D341Med (cell line): ENCODE measurements at places on chromosomes 12 and 14.
A peak's percentile ranks its signal among the peaks of the same experiment; 100 is the strongest.

GRCh38 chr14:53109105-53110041 lies 43.8 kb downstream of the DDHD1 start:
- no peak for DNase-seq

GRCh38 chr14:35333264-35333730 lies 41.1 kb downstream of the PSMA6 start:
- peak; percentile 20 for DNase-seq

- no peak for DNase-seq
These were observed 1590.5 kb upstream of the TMEM132C start for GRCh38 chr12:126676434-126676833.

DNA sequence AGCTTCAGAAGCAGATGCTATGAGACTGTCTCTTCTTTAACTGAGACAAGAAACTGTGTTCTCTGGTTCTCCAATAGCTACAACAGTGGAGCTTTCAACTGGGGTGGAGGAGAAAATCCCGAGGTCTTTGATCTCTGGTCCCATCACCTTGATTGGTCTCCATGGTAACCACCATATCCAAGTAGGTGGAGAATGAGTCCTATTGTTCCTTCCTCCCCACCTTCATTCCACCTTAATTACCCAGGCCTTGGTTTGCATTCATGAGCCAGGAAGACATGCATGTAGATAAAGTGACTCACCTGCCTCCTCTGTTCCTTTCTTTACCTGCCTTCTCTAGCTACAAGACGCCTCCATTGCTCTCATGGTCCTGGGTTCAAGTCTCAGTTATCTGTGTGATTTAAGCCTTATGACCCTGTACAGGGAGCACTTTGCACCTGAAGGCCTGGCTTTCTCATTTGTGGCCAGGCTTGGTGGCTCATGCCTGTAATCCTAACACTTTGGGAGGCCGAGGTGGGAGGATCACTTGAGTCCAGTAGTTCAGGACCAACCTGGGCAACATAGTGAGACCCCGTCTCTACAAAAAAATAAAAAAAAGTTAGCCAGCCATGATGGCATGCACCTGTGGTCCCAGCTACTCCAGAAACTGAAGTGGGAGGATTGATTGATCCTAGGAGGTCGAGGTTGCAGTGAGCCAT lies 157.7 kb upstream of the TBX3 start:
- no peak for DNase-seq

DNA sequence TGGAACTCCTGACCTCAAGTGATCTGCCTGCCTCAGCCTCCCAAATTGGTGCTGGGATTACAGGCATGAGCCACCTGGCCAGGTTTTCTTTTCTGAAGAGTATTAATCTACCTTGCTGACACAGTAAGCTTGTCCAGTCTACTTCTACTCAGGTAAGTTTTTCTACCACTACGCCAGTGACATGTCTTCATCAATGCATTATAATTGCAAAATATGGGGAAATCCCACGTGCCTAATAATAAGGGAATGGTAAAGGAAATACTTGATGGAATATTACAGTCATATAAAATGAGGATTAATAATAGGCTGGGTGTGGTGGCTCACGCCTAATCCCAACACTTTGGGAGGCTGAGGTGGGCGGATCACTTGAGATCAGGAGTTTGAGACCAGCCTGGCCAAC lies 62.3 kb downstream of the RAB35 start:
- no peak for DNase-seq

GRCh38 chr14:34671716-34672115 lies 41.8 kb upstream of the SNX6 start:
- no peak for DNase-seq

DNA sequence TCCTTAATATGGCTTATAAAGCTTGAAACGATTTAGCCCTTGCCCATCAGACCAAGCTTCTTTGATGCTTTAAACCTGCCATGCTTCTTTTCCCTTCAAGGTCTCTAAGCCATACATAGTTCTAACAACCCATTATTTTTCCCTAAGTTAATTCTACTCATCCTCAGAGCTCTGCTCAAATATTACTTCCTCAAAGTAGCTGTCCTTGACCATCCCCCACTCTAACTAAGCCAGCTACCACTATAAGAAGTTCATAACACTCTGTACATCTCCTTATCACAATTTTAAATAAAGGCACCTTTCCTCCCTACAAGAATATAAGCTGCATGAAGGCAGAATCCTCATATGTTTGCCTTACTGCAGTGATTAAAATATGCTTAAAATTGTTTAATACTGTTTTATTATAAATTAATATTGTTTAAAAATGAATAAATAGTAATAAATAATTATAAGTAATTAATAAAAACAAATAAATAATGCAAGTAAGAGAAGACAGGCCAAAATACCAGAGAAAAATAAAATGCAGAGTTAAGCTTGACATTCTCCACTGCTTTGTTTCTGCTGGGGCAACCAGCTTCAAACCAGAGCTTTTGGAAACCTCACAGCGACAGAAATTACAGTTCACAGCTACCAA lies 76.8 kb downstream of the NUMB start:
- DNase-seq = no peak

DNA sequence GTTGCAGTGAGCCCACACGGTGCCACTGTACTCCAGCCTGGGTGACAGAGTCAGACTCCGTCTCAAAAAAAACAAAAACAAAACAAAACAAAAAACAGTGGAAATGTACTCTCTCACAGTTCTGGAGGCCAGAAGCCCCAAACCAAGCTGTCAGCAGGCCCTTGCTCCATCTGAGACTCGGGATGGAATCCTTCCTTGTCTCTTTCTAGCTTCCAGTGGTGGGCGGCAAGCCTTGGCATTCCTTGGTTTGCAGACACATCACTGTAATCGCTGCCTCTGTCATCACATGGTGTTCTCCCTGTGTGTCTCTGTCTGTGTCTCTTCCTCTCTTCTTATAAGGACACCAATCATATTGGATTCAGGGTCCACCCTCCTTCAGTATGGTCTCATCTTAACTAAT lies 6.4 kb downstream of the TNS2 start:
- DNase-seq = no peak

- peak; percentile 82 for DNase-seq
These were observed at the start of gene RASAL1 for GRCh38 chr12:113135178-113136127. RASAL1 (minus strand) TSS chr12:113135761; CDS start chr12:113135462, 299 bp downstream.

GRCh38 chr12:112908548-112908947 lies 1.8 kb downstream of the OAS1 start:
- no peak for DNase-seq

- DNase-seq = peak; percentile 65
These were observed 71.7 kb downstream of the TRAF3 start for GRCh38 chr14:102848830-102849525.

- DNase-seq = peak; percentile 30
These were observed 143.6 kb downstream of the PAWR start for GRCh38 chr12:79547044-79547734.

DNA sequence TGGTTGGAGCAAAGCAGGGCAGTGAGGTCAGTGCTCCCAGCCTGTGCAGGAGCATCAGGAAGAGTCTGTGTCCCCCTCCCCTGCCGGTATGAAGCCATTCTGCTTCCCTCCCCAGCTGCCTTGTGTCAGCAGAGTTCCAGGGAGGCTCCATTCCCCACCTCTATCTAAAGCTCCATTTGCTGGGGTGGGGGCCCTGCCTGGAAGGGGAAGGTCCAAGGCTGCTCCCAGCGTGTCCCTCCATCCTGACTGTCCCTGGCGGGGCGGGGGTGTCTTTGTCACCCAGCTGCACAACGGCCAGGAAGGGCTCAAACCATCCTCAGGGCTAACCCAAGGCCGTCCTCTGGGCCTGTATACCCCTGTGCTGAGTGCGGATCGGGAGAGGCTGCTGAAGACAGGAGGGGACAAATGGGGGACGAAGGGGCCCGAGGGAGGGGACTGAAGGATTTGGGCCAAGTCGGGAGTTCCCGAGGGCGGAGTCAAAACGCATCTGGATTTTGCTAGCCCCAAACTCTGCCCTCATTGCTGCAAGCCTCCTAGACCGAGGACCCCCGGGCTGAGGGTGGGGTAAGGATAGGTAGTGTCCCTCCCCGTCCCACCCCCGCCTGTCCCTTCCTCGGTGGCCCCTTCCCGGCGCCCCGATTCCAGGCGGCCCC lies 748 bp upstream of the ACVRL1 start:
- DNase-seq = peak; percentile 27

DNA sequence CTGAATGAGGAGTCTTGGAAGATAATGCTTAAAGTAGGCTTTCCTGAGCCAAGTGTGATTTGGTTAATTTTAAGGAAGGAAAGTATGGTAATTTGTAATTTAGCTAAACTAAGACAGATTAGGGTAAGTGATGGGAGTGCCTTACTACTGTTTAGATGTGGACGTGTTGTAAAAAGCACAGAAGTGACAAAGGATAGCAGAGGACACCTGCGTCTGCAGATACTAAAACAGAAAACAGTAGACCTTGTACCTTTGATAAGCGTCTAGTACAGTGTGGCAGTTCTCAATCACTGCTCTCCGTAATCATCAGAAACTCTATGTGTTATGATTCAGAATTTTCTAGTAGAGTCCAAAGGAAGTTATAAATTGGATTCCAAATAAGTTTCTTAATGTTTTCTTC lies 58.0 kb downstream of the MIA2 start:
- DNase-seq = no peak

- no peak for DNase-seq
These were observed 251.2 kb downstream of the SYT1 start for GRCh38 chr12:79115743-79116142.

DNA sequence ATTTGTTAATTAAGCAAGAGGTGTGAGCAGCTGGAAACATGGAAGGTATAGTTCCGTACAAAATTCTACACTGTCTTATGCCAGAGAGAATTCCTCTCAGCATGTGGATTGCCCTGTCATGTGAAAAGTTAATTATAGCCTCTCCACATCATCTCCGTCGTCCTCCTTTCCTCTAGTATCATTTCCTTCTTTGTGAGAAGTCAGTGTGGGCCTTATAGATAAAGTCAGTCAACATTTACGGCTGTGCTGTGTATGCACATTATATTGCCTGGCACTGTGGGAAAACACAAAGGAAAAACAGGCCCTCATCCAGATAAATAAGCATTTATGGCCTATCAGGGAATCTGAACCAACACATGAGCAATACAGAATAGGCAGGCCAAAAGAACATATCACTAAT lies 236.6 kb downstream of the SEC23A start:
- DNase-seq = no peak

GRCh38 chr12:17016116-17016864 lies 410.3 kb upstream of the LMO3 start:
- no peak for DNase-seq

DNA sequence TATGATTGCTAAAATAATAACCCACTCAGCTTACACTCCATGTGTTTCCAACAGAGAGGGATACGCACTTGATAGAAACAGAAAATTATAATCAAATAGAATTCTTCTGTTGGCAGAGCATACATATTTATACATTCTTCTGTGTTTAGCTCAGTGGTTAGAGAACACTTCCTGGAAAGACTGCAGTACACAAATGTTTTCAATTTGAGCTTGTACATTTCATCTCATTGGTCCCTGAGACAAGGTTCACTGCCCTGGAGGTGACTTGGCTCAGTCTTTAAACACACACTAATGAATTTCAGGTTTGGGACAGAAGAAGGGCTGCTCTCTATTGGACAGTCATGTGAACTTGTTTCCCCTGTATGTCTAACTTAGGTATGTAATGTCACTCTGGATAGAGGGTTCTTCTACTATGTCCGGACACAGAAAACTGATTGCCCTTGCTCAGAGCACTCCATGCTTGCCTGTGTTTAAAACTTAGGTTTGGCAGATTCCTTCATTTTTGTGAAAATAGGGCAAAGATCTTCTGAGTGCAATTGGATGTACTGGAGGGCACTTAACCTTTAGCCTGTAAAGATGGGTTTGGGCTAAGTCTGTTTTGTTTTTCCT lies 22.9 kb downstream of the PROX2 start:
- no peak for DNase-seq
